AG04450 (cell line): ENCODE measurements at places on chromosomes 4 and X.

DNA sequence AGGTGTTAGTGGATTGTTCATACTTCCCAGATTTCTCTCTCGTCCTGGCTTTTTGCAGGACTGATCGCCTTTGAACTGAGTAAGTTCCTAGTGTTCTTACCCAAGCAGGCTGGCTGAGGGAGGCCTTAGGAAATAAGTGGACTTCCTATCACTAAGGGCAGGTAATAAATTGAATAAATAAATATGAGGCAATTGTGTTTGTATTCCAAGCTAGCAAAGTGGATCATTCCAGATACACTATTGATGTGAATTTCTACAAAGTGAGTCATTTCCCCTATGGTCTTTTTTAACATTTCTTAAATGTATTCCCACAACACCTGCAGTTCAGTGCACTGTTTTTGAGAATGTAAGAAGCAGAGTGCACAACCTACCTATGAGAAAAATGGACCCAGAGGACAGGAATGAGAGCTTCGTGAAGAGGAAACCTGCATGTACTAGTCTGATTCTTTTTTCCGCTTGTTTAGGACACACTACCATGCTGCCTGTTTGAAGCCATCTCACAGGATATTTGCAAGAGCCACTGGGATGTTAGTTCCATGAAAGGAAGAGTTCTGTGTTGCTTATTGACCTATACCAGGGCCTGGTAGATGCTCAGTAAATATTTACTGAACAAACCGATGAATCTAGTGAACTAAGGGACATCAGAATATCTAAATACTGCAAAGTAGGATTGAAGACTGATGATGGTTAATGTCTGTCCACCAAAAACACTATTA, 29.0 kb upstream of the SMAD1 start:
- no peak for DNase-seq

GRCh38 chr4:38030023-38030422, 69.8 kb downstream of the PTTG2 start:
- no peak for DNase-seq

DNA sequence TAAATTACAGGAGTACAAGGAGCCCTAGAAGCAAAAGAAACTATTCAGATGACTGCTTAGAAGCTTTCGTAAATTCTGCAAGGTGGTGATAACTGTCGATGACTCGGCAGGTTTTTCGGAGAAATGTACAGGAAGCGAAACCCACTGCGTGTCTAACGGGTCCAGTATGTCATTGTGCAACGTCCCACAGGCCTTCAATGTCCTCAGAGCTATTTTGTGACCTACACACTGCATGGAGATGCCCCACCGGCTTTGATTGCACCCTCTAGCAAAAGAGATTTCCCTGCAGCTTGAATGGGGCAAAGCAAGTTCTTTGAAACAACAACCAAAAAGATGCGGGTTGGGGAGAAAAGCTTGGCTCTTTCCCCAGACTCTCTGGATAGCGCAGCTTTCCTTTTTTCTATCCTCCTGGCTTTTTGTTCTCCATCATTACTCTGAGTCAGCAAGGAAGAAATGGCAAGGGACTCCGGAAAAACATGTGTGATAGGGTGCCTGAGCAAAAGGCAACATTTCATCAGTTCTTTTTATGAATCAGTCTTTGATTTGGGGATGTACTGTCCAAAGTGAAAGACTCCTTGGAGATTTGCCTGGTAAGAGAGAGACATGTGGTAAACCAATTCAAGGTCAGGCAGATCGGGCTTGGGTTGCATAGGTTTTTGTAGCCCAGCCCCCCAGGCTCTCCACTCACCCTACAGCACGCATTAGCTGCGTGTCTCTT, 112.0 kb upstream of the TBL1X start:
- no peak for DNase-seq

DNA sequence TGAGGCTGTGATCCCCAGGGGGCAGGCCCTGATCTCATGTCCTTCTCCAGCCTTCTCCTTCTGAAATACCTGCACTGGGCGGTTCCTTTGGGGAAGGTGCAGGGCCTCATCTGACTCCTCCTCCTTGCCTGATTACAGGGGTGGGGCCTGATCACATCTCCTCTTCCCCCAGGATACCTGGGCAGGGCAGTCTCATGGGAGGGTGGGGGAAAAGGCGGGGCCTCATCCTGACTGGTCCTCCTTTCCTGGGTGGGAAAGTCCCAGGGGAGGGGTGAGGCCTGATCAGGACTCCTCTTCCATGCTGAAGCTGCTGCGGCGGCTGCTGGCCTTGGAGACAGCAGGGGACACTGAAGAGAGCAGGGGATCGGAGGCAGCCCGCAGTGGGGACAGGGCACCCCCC, 13.3 kb downstream of the TFE3 start:
- no peak for DNase-seq

- peak; percentile 8 for DNase-seq
These were observed 165.7 kb downstream of the KDR start for GRCh38 chr4:54959651-54960116.

DNA sequence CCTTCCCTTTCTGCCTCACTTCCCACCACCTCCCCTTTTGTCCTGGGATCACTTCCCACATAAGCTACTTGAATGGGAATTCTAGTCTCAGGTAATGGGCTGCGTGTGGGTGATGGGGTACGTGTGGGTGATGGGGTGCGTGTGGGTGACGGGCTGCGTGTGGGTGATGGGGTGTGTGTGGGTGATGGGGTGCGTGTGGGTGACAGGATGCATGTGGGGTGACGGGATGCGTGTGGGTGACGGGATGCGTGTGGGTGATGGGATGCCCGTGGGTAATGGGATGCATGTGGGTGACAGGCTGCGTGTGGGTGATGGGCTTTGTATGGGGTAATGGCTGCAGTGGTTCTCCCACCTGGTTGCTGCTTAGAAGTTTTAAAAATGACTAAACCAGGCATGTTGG, 43.6 kb downstream of the EVC2 start:
- DNase-seq: no peak

DNA sequence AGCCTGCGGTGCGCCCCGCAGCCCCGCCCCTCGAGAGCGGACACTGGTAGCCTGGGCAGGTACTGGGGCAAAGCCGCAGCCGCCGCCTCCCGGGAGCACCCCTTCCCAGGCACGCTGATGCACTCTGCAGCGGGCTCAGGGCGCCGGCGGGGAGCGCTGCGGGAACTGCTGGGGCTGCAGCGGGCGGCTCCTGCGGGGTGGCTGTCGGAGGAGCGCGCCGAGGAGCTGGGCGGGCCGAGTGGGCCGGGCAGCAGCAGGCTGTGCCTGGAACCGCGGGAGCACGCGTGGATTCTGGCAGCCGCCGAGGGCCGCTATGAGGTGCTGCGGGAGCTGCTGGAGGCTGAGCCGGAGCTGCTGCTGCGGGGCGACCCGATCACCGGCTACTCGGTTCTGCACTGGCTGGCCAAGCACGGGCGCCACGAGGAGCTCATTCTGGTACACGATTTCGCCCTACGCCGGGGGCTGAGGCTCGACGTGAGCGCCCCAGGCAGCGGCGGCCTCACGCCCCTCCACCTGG, 401 bp downstream of the SOWAHD start:
- DNase-seq: no peak

DNA sequence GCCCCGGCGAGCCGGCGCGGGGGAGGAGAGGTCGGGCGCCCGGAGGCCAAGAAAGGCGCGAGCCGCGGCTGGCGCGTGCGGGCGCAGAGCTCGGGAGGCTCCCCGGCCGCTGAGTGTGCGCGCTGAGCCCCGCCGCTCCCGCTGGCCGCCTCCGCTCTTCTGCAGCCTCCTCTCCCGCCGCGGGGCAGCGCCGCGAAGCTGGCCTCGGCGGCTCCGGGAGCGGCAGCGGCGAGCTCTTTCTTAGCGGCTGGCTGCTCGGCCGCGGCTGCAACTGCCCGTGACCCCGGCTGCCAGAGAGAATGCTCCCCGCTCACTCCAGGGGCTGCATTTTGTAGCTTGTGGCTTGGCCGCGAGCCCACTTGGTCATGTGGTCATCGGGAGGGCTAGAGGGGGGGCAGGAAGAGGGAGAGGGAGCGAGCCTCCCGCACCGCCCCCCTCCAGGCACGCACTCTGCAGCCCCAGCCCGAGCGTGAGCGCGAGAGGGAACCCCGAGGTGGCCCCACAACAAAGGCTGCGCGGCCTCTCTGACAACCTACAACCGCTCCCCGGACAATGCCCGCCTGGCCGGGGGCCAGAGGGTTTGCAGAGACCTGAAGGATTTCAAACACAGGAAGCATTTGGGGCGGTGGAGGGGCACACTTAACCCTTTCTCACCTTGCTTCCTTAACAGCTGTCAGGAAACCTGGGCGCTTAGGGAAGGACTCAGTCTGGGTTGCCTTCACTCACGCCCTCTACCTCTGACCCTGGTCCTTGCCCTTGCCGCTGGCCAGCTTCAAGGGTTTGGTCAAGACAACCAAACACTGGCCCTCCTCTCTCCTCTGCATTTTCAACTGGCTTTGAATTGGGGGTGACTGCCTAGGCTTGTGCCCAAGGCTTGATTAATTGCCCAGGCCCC, at the start of gene APLN:
Gene APLN, minus strand, starts transcription at position 305 of the 895 bp plus-strand sequence. CDS start 326 bp downstream, outside the sequence.
- no peak for DNase-seq

DNA sequence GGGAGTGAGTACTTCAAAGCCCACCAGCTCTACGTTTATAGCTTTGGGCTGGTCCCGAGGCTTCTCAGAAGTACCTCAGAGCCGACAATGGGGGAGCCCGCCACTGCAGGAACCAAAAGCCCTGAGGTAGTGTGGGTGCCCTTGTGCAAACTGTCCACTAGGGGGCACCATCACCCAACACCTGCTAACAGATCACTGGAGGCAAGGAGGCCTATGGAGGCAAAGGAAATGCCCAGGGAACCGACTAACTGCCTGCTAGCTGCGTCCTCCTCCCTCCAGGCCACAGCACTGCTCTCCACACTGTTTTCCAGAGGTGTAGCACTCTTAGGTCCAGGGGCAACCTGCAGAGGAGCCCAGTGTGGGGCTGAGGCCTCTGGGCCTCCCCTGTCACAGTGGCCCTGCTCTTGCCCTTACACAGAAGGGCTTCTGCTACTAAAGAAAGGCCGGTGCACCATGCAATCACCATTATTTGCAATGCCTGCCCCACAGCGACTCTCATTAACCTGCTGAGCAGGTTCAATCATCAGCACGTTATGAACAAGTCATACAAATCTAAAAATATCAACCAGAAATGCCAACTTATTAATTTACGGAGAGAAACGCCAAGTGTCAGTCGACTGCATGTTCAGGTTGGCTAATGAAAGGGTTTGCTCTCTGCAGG, 159.1 kb downstream of the NSUN7 start:
- DNase-seq: peak; percentile 44

- no peak for DNase-seq
These were observed at the start of gene POF1B for GRCh38 chrX:85379174-85379907. Gene POF1B (minus strand): TSS chrX:85379665. CDS start chrX:85379454, 211 bp downstream.

DNA sequence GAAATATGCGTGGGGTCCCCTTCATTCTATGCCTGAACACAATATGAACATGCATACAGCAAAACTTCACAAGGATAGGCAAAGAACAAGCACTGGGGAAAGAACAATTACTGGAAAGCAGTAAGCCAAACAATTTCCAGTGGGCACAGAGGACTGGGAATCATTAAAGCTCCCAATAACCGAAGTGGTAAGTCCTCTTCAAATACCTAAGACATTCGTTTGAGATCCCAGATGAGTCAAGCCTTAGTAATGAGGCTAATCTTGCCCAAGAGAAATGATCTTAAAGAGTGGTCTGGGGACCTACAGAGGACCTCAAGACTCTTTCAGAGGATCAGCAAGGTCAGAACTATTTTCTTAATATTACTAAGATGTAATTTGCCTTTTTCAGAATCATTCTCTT, 28.6 kb downstream of the ANAPC10 start:
- DNase-seq: peak; percentile 16

DNA sequence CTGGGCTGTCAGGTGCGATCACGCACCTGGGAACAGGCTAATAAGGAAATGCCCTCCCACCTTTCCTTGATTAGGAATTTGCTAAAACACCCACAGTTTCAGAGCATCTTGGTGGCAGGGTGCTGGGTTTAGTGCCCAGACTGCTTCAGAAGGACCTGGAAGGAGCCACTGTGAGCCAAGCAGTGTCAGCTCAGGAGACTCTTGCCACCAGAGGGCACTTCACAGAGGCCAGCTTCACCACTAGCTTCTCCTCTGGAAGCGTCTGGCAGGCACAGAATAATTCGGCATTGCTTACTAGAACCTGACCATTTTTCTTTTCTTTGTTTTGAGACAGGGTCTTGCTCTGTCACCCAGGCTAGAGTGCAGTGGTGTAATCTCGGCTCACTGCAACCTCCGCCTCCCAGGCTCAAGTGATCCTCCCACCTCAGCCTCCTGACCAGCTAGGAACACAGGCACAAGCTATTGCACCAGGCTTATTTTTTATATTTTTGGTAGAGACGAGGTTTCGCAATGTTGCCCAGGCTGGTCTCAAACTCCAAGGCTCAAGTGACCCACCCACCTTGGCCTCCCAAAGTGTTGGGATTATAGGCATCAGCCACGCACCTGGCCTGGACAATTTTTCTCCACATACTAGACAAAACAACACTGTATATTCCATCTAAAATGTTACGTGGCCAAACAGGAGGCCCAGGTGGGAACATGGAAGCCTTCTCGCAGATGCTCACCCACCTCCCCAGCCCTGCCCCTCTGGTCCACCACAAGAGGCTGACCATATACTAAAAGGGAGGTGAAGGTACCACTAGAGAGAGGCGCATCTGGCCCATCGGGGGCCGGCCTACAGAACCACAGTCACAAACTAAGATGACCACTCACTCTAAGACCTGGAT, 14.1 kb downstream of the NOP14 start:
- DNase-seq: no peak

GRCh38 chr4:139863531-139863930, 197.9 kb downstream of the MGST2 start:
- no peak for DNase-seq

- DNase-seq: no peak
These were observed 21.0 kb downstream of the RBM47 start for GRCh38 chr4:40608628-40609027.

- no peak for DNase-seq
These were observed 126.3 kb downstream of the RAP1GDS1 start for GRCh38 chr4:98387345-98388026.

- DNase-seq: no peak
These were observed 1.9 kb downstream of the STK26 start for GRCh38 chrX:132025041-132025440.

- DNase-seq: no peak
These were observed at the start of gene SPOCK3 for GRCh38 chr4:167234316-167234881. Gene SPOCK3 (minus strand): TSS chr4:167234494.

- no peak for DNase-seq
These were observed 552.3 kb downstream of the PCDH7 start for GRCh38 chr4:31272331-31273061.
